ENCODE measurements at places on chromosomes 1 and 21.

GRCh38 chr1:178726545-178726944, 1.5 kb downstream of the RALGPS2 start:
- DNase-seq, result no peak

DNA sequence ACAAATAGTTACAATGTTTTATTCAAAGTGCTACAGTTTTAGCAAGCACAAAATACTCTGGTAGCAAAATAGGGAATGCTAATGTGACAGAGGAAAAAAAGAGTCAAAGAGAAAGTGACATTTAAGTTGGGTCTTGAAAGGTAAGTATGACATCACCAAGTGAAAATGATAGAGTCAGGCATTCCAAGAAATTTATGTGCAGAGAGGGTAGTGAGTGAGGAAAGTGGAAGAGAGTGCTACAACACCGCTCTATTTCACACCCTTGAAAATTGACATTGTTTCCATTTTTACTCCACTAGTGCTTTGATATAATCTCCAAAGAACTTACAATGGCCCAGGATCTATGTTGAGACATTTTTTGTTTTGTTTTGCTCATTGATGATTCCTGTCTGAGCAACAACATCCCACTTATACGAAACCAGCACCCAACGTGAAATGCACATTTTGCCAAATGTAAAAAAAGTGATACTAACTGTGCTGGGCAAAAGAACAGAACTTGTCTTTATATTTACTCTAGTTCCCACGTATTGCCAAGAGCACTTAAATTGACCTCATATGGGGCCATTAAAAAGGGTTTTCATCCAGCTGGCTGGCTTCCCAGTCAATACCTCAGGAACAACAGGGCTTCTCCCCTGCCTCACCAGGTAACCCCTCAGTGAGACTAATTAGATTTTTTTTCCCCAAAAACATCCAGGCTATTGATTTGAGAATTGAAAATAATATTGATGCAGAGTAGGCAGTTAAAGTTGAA, 206.3 kb upstream of the NR5A2 start:
- no peak for DNase-seq

DNA sequence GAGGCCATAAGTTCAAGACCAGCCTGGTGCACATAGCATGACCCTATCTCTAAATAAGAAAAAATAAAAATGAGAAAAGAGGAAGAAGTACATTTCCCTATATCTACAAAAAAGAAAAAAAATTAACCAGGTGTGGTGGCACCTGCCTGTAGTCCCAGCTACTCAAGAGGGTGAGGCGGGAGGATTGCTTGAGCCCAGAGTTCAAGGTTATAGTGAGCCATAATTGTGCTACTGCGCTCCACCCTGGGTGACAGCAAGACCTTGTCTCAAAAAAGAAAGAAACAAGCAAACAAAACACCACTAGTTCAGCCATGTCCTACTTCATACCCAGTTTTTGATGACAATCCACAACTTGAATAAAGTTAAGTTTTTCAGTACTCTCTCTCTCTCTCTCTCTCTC, 30.7 kb upstream of the TDRD10 start:
- DNase-seq, result no peak

DNA sequence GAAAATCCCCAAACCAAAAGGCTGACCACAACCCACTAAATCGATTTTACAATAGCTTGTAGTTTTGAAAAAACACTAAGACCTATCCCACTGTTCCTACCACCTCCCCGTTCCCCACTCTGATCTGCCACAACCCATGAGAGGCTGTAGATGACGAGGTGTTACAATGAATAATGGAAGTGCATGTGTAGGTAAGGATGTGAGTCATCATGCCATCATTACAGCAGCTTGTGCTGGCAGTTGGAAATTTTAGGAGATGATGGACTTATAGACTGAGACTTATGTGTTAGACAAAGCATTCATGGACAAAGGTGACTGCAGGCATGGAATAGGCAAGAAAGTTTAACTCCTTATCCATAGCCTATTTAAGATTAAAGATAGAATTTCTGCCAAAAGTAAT, 184.7 kb upstream of the CACYBP start:
- no peak for DNase-seq

- DNase-seq, result no peak
Measured at GRCh38 chr1:83725735-83726360, 273.1 kb downstream of the TTLL7 start.

DNA sequence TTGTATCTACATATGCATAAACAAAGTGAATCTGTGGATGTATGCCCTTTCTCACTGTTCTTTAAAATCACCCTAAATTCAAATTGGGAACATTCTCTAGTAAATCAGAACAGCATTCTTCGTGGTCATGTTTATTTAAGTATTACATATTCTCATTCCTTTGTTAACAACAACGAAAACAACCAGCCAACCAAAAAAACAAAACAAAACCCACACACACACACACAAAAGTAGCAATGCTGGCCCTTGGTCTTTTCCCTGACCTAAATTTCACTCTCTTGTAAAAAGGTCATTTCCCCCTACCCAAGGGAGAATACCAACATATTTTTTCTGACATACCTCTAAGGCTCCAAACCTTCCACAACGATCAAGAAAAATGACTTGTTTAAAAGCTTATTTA, 102.6 kb downstream of the NRIP1 start:
- no peak for DNase-seq

DNA sequence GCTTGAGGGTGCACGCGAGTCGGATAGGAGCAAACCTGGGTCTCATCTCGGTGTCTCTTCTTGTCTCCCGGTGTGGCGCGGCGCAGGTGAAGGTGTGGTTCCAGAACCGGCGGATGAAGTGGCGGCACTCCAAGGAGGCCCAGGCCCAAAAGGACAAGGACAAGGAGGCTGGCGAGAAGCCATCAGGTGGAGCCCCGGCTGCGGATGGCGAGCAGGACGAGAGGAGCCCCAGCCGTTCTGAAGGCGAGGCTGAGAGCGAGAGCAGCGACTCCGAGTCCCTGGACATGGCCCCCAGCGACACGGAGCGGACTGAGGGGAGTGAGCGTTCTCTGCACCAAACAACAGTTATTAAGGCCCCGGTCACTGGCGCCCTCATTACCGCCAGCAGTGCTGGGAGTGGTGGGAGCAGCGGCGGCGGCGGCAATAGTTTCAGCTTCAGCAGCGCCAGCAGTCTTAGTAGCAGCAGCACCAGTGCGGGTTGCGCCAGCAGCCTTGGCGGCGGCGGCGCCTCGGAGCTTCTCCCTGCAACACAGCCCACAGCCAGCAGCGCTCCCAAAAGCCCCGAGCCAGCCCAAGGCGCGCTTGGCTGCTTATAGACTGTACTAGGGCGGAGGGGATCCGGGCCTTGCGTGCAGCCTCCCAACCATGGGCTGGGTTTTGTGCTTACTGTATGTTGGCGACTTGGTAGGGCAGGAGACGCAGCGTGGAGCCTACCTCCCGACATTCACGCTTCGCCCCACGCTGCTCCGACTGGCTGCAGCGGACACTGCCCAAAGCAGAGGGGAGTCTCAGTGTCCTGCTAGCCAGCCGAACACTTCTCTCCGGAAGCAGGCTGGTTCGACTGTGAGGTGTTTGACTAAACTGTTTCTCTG, 5.1 kb downstream of the HLX start:
- DNase-seq, result no peak

DNA sequence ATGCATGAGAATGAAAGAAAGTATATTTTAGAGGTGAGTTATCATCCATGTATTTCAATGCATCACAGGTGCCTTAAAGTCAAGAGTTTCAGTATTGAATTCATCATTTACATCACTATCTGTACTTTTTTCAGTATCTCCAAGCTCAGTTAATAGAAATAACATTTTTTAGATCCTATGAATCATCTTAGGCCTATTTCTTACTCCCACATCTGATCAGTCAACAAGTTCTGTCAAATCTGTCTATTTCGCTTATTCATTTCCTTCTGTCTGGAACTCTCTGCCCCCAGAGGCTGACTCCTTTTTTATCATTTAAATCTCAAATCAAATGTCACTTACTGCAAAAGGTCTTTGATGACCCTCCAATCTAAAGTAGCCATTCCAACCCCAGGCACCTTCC, 295.2 kb downstream of the LRRC7 start:
- no peak for DNase-seq

- DNase-seq, result no peak
Measured at GRCh38 chr1:59238993-59239392, 57.9 kb upstream of the FGGY start.

- no peak for DNase-seq
Measured at GRCh38 chr1:229268505-229268904, 2.4 kb upstream of the RAB4A start.

DNA sequence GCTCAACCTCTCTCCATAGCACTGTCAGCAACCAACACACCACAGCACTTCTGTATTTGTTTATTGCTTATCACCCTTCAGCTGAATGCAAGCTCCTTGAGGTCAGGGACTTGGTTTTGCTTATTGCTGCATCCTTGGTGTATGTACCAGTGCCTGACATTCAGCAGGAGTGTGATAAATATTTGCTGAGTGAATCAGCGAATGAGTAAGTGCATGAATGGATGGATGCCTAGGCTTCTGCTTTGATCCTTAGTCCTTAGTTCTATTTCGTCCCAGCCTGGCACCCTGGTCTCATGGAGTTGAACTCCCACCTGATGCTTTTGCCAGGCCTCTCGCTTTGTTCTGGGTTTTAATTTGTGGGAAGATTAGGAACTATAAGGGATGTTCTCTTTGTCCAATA, 88.2 kb downstream of the ZSCAN20 start:
- no peak for DNase-seq

DNA sequence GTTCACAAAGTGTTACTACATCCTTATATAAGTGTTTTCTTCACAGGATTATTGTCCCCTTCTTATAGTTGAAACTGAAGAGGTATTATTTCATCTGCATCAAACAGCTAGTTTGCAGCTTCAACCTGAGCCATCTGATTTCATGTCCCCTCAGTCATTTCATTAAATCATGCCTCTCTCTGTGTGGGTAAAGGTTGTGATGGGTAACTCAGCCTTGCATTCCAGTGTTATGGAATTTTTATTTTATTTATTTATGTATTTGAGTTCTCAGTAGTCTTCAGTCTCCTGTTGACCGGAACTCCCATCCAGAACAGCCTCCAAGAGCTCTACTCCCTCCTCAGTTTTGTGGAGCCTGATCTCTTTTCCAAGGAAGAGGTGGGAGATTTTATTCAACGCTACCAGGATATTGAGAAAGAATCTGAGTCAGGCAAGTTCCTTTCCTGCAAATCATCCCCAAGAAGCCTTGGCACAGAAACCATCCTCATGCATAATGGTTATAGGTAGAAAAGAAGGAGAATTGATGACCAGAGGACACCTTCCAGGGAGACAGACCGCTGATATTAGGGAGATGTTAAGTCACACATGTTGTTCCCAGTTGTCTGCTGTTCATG, 21.8 kb downstream of the CHD1L start:
- DNase-seq, result no peak

DNA sequence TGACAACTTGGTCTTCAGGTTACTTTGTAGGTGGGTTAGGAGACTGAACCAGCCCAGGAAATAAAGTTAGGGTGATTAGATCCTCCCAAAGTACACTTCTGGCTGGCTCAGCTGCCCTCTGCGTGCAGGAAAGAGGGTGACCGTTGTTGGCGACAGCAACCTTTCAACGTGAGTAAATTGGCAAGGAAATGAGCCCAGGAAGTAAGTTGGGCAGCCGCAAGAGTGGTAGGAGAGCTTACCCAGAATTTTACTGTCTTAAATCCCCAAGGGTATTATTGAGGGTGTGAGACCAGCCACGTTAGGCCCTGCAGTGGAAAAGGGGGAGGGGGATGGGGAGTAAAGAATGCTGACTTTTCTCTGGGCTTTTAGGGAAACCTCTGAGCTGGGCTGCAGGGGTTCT, 1.6 kb downstream of the TENT5C start:
- DNase-seq, result no peak

GRCh38 chr1:30362603-30362990, 360.8 kb downstream of the MATN1 start:
- DNase-seq, result no peak

- peak; percentile 61 for DNase-seq
Measured at GRCh38 chr1:109213824-109214693, at the start of gene SARS1. TSS of gene SARS1 (plus strand) at chr1:109213918. CDS start at chr1:109213993, 75 bp downstream.

DNA sequence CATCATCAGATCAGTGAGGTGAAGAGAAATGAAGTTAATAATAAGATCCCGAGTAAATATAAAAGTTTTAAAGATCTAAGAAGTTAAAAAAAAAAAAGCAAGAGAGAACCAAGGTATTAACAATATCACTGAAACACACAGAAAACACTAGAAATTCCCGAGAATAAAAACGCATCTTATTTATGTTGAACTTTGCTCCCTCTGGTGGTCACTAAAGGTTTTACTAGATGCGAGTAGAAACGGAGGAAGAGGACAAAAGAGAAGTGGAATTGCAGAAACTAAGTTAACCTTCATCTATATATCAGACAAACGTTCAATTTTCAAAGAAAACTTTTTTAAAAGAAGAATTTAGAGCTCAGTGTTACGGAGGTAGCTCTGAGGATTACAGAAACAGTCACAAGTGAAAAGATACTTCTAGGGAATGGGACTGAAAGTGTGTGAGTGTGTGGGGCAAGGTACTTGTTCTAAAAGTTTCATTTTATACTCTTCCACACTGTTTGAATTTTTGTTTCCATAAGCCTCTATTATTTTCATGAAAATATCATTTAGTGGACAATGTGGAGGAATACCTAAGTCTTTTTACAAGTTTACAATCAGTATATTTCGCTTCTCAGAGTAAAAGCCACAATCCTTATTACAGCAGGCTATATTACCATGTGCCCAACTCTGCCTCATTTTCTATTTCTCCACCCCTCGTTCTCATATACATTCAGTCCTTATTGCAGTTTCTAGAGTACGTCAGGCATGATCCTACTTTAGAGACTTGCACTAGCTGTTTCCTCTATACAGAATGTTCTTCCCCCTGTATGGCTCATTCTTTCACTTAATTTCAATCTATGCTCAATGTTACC, 19.7 kb downstream of the ACBD6 start:
- no peak for DNase-seq

GRCh38 chr1:28173980-28174297, 2.6 kb downstream of the PTAFR start:
- DNase-seq, result no peak

DNA sequence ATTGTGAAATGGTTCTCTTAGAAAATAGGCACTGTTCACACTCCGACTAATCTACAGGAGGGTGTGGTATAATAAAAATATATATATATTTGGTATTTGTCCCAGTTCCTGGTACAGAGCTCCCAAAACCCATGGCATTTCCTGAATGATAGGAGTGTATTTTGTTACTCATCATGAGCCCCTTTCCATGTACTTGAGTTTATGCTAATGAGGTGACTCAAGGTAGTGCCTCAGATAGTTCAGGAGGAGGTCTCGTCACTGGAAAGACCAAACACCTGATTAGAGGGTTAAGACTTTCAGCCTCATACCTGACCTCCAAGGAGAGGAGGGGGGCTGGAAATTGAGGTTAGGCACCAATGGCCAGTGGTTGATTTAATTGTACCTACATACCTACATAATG, 57.9 kb downstream of the TTC3 start:
- no peak for DNase-seq

DNA sequence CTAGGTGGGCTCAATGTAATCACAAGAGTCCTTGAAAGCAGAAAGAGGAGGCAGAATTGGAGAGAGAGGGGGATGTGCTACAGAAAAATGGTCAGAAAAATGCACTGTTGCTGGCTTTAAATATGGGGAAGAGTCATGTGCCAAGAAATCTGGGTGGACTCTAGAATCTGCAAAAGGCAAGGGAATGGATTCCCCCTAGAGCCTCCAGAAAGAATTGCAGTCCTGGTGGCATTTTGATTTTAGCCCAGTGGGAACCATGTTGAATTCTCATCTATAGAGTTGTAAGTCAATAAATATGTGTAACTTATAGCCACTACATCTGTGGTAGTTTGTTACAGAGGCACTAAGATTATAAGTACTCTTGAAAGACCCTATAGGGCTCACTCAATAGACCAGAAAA, 210.3 kb downstream of the ASTN1 start:
- no peak for DNase-seq

- DNase-seq, result peak; percentile 53
Measured at GRCh38 chr1:181149326-181150125, 61.0 kb downstream of the IER5 start.

Data from activated naive CD4-positive, alpha-beta T cell (primary cell).